Effector memory CD4-positive, alpha-beta T cell (primary cell): ENCODE measurements at places on chromosomes 6 and 20.

- DNase-seq, result no peak
Measured at GRCh38 chr6:112691289-112691688, 344.2 kb downstream of the RFPL4B start.

GRCh38 chr6:14466278-14466677 is 348.7 kb downstream of the CD83 start:
- no peak for DNase-seq

GRCh38 chr20:9087531-9088217 is 18.8 kb downstream of the PLCB4 start:
- DNase-seq, result no peak

DNA sequence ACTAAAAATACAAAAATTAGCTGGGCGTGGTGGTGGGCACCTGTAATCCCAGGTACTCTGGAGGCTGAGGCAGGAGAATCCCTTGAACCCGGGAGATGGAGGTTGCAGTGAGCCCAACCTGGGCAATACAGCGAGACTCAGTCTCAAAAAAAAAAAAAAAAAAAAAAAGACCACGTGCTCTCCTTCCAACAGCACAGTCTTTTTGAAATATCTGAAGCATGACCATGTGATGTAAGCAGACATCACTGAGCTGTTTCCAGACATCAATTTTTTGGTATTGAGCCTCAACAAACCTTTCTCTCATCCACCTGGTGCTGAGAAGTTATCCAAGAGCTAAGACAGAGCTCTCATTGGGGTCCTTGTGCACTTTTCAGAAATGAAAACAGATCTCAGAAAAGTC is 249.2 kb downstream of the FOXA2 start:
- no peak for DNase-seq

DNA sequence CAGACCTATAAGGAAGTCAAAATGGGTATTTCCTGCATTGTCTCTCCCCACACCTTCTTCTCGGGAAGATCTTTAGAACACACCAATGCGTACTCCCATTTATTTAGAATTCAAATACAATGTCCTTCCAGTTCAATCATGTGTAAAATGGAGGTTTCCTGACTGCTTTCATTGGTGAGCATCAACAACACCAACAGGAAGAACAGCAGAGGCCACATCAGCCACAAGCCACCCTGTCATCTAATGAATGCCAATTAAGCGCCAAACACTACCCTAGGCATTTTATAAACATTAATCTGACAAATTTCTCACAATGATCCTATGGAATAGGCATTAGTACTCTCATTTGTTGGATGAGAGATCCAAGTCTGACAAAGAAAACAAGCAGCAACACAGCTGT is 68.4 kb upstream of the SMLR1 start:
- no peak for DNase-seq

DNA sequence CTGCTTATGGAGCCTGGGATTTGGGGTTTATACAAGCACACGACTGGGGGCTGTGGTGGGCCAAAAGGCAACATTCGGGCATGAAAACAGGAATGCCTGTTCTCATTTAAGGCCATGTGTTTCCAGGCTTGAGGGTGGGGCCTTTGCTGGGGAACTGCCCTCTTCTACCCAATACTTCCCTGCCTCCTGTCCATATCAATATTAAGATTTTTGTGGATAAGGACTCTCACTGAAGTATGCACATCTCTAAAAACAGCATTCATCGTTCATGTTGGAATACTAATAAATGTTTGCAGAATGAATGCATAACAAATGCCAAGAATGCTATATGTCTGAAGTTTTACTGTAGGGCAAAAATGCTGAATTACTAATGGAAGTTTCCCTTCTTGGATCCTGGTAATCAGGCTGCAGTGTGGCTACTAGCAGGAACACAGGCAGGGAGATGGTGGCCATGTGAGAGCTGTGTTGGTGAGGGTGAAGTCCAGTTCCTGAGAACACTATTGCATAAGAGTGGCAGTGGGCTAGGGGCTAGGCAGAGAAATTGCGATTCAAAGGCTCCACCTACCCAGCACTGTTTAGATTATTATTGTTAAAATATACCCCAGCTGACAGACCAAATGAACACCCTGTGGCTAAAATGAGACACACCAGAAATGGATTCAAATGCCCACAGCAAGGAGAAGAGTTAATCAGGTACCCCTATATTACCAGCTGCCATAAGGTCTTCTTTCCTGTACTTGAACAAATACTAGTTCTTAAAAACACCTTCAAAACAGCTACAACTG is 644.3 kb downstream of the EPM2A start:
- DNase-seq, result no peak

DNA sequence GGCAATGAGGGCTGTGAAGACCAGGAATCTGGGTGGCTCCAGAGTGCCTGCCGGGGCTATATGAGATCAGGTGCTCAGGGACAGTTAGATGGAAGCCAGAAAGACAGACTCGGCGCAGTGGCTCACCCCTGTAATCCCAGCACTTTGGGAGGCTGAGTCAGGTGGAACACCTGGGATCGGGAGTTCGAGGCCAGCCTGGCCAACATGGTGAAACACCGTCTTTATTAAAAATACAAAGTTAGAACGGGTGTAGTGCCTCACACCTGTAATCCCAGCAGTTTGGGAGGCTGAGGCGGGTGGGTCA is 43.4 kb downstream of the BCAS4 start:
- DNase-seq, result no peak

DNA sequence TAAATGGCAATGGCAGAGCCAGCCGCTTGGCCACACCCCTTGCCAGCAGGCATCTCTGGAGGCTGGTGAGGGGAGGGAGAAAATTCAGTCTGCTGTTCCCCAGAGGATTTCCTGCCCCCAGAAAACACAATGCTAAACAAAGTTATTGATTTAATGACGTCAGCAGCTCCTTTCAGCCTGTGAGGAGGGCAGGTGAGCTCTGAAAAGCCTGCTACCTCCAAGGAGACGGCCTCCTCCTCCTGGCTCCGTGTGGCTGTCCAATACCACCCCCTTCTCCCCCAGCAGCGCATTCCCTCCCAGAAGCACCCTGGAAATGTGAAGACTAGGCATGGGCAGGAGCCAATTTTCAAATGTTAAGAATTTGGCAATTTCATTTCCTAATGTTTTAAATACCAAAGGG is 393.1 kb downstream of the ZFAND3 start:
- no peak for DNase-seq

DNA sequence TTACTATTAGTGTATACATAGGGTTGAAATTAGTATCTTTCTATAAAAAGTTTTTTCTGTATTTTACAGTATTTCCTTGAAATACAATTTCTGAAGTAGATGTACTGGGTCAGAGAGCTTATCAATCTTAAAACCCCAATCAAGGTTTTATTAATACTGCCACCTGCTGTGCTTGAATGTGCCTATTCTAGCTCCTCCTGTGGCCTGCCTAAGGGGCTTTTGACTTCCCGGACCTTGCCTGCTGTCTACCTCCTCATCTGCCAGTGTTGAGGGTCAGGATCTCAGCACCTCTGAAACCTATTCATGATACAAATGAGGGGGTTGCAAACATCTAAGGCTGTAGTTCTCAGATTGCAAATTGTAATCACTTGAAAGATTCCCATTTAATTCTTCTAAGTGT is 9.2 kb downstream of the PACRG start:
- DNase-seq, result no peak

DNA sequence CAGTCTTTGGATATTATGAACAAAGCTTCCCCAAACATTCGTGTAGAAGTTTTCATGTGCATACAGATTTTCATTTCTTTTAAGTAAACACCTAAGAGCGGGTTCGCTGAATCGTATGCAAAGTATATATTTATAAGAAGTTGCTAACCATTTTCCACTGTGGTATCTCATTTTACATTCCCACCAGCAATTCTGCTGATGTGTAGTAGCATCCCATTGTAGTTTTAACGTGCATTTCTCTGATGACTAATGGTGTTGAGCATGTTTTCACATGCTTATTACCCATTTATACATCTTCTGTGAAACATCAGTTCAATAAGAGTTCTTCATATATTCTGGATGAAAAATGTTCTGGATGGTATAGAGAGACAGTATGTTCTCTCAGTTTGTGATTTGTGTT is 97.4 kb downstream of the IYD start:
- DNase-seq, result no peak

GRCh38 chr6:111703723-111704122 is 98.0 kb upstream of the TRAF3IP2 start:
- no peak for DNase-seq

- no peak for DNase-seq
Measured at GRCh38 chr6:20412682-20413073, 11.0 kb downstream of the E2F3 start.

DNA sequence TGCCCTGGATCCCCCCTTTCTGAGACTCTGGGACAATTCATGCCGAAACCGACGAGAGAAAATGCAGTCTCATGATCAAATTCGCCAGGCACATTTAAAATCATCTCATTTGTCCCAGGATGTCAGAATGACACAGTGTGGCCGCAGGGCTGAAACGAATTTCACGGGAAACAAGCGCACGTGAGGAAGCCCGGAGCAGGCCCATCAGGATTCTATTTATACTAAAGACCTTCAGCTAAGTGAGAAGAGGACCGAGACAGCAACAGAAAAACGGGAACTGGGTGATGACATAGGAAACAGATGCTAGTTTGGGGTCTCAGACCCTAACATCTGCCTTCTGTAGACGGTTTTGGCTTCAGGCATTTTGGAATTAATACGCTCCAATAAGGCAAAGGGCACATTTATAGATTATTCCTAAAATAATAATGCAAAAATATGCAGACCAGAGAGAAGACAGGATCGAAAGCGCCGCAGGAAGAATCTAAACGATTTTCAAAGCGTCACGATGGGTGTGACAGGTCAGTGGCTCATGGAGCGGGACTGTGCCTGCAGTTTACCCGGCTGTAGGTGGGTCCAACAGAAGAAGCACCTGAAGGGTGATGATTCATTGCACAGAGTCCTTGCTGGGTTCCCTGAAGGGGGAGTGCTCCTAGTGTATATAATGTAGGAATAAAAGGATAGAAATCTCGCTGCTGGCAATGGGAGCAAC is 80.8 kb upstream of the MPC1 start:
- DNase-seq, result no peak

GRCh38 chr6:145863988-145864616 is 49.5 kb upstream of the FBXO30 start:
- no peak for DNase-seq

GRCh38 chr20:61024390-61024789 is 227.7 kb upstream of the CDH4 start:
- DNase-seq, result no peak

GRCh38 chr6:53366128-53366641 is 17.4 kb upstream of the ELOVL5 start:
- DNase-seq, result no peak

GRCh38 chr6:109465772-109466171 is 10.2 kb upstream of the MICAL1 start:
- DNase-seq, result no peak

- no peak for DNase-seq
Measured at GRCh38 chr6:134077301-134077700, 24.9 kb upstream of the SLC2A12 start.

- no peak for DNase-seq
Measured at GRCh38 chr6:145783796-145784195, 30.8 kb downstream of the FBXO30 start.

DNA sequence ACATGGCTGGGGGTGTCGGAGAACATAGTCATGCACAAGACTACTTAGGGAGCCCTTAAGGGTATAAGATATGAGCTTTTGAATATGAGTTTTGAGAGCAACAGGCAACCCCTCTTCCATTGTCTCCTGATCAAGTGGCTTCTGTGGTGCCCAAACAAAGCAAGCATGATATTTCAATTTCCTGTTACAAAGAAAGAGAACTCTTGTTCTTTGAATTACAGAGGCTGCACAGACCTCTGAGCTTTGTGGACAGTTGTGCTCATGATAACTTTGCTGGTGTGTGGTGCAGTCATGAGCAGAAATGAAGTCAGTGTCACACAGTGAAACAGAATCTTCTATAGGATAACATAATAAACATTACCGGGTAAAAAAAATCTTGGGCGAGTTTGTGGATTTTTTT is 66.8 kb upstream of the THEMIS start:
- DNase-seq, result no peak

- no peak for DNase-seq
Measured at GRCh38 chr20:48945840-48946514, 24.5 kb downstream of the ARFGEF2 start.

GRCh38 chr20:36299459-36299858 is 6.7 kb upstream of the DLGAP4 start:
- no peak for DNase-seq

DNA sequence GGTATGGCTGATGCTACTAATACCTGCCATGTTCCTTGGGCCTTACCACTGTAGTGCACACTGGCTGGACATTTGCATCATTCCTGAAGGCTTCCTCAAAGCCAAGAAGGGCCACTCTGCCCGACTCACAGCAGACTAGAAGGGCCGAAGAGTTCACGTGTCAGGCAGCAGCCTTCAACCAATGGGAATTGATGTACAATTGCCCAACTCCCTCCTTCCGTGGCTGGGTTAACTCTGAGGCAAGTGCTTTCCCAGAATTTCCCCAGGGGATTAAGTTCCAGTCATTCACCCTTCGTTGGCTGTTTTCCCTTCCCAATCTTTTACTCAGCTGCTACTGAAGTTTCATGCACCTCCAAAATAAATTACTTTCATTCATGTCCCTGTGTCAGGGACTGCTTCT is 29.8 kb downstream of the PSMB9 start:
- DNase-seq, result no peak

DNA sequence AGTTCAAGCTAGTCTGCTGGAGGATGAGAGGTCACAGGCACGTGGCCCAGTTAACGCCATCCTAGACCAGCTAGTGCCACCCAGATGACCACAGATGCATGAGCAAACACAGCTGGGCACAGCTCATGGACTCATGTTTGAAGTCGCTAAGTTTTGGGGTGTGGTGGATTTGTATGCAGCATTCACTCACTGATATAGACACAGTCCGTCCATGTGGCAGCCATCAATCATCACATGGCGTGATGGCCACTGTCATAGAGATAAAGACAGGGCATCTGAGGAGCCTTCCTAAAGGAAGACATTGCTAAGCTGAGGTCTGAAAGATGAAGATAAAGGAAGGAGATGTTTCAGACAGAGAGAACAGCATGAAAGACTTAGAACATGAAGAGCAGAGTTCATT is 154.4 kb upstream of the JAG1 start:
- no peak for DNase-seq

- DNase-seq, result no peak
Measured at GRCh38 chr6:82144852-82145340, 102.6 kb downstream of the IBTK start.

GRCh38 chr6:104716858-104717257 is 142.9 kb downstream of the HACE1 start:
- DNase-seq, result no peak

GRCh38 chr6:6941201-6941600 is 166.6 kb upstream of the RREB1 start:
- DNase-seq, result no peak

- DNase-seq, result no peak
Measured at GRCh38 chr6:36975231-36976006, 10.6 kb downstream of the MTCH1 start.

- no peak for DNase-seq
Measured at GRCh38 chr6:154319231-154319858, 37.3 kb downstream of the IPCEF1 start.

GRCh38 chr20:23508449-23509229 is 17.7 kb downstream of the CST8 start:
- no peak for DNase-seq

DNA sequence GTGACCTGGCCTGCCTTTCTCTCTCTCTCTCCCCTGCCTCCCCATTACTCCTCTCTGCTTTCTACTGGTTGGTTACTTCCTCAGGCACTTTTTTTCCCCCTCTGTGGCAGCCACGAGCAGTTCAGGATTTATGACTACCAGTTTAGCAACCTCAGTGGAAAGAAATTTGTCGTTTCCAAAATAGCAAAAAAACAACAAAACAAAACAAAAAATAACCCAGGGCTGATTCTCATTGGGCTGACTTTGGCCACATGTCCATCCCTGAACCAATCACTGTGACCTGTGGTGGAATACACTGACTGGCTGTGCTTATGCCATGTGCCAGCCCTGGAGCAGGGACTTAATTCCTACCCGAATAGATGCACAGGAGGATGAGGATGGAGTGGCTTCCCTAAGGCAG is 137.4 kb downstream of the TFAP2C start:
- no peak for DNase-seq
